ENCODE measurements at places on chromosomes 4 and X.

DNA sequence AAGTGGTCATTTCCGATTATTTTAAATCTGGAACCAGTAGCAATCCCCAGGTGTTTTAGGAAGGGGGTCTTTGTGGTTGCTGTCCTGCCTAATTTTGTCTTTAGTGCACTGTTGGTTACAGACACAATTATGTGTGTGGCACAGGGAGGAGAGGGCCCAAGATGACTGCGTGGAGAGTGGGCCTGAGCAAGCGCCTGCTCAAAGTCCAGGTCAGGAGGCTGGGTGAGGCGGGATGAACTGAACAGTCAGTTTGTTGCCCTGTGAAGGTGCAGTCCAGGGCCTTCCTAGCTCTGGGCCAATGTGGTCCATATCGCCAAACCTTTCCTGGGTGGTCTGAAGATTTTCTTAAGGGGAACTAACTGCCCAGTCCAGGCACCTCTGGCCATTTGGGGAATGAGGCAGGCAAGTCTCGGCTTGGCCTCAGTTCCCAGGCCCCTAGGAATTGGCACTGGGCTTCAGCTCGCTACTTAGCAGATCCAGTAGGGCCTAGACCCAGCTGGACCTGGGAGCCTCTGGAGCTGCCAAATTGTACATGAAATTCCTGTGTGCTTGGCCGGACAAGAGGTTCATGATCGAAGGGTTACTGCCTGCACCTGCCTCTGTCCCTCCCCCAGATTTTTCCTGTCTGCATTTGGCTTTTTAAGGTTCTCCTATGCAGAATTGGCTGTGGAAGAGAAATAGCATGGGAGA lies 47.6 kb downstream of the ANAPC4 start:
- DNase-seq, result no peak

GRCh38 chr4:127708985-127709384 lies 21.2 kb upstream of the SLC25A31 start:
- DNase-seq, result no peak

- no peak for DNase-seq
Measured at GRCh38 chr4:41009411-41009810, 204.9 kb downstream of the APBB2 start.

- no peak for DNase-seq
Measured at GRCh38 chr4:189261475-189261874, 679.2 kb upstream of the FRG1 start.

GRCh38 chr4:7206911-7207567 lies 14.7 kb downstream of the SORCS2 start:
- DNase-seq, result no peak

- no peak for DNase-seq
Measured at GRCh38 chr4:173243321-173243720, 74.7 kb downstream of the GALNT7 start.

DNA sequence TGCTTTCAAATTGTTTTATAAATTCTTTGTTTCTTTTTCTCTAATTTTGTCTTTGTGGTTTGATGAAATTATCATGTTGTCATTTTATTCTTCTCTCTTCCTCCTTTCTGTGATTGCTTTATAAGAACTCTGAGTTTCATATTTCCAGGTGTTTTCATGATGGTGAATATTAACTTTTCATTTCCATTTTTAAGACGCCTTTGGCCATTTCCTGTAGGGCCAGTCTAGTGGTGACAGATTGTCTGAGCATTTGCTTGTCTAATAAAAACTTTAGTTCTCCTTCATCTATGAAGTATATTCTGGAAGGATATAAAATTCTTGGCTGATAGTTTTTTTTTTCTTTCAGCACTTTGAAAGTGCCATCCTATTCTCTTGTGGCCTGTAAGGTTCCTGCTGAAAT lies 128.1 kb downstream of the FAM13A start:
- no peak for DNase-seq

- DNase-seq, result no peak
Measured at GRCh38 chrX:39809331-39809730, 288.4 kb downstream of the BCOR start.

DNA sequence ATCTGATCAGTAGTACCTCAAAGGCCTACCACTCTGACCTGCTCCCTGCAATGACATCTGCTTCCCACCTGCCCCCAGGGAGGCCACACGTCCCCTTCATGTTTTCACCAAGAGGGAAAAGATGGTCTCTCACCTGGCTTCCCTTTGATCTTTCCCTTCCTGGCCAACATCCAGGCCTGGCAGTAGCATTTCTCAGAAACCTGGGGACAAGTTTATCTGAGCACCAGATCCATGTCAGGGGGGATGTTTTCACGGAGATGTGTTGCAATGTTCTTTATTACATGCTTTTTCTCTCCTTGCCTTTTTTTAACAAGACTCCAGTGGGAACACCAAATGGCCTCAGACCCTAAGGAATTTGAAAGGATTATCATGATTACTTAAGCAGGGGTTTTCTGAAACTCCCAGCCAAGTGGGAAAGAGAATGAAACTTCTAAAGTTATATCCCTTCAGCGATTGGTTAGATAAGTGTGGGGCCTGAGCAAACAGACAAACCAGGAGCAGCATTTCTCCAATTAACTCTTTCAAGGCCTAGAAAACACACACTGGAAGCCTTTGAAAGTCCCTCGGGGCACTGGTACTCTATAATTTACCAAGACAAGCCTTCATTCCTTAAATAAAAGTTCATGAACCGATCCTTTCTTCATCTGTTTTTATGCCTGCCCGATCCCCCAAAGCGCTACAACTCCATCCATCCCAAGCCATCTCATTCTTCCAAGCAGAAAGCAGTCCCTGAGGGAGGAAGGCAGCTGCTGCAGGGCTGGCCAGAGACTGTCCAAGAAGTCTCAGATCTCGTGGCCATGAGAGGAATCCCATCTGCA lies 94.1 kb downstream of the BCOR start:
- peak; percentile 7 for DNase-seq

DNA sequence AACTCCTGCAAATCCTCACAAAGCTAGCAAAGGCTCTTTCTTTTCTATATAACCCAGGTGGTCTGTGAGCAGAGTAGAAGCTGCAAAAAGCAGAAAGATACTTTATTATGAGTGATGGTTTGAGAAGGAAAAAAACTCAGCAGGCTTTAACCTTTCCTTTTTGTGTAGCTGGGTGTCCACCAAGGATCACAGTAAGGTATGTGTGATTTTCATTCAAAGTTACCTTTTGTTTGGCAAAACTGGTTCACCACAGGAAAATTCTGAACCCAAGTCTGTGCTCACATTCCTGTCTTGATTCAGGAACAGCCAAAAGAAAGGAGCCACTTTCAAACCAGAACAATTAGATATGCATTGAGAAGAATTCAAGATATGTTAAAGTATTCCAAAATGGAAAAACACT lies 35.7 kb downstream of the FRAS1 start:
- no peak for DNase-seq

DNA sequence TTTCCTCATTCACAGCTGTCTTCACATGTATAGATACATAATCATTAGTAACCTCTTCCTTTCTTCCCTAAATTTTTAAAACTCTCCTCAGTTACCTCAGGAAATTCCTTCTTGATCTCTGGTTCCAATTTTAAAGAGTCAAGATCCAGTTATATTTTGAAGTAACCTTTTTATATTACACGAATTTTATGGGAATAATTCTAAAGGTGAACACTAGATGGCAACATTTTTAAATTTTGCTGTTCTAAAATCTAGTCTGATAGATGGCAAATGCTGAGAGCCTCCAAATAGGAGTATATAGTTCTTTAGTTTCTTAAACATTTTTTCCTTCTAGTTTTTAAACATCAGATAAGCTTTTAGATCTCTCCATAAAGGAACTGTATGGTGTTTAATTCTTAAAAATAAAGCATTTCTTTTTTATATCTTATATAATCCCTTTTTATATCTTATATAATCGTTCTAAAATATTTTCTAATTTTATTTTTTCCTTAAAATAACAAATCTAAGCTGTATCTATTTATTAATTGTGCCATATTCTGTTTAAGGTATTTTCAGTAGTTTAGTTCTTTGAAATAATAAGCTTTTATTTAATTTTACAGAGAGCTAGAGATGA lies 37.9 kb upstream of the PAPSS1 start:
- peak; percentile 71 for DNase-seq
